ENCODE measurements at places on chromosomes 2 and 18.

DNA sequence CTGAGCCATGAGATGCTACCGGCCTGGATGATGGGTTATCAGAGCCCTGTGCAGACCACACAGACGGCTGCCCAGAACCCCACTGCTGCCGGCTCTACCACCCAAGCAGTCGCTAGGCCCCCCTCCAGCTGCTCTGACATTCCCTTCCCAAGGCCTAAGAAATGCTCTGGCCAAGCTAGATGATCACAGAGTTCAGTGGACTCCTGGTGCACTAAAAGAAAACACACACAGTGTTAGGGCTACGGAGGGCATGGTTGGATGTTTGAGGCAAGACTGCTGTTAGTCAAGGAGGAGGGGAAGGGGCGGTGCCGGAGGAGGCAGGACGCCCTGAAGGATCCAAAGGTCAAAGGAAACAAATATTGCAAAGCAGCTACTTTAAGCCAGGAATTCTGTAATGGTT lies 174.5 kb downstream of the MYCN start:
- no peak for DNase-seq

GRCh38 chr18:11673560-11673959 lies 15.5 kb upstream of the GNAL start:
- no peak for DNase-seq

GRCh38 chr2:71675296-71675695 lies 221.9 kb downstream of the DYSF start:
- no peak for DNase-seq

GRCh38 chr2:210072922-210073509 lies 70.6 kb downstream of the RPE start:
- DNase-seq, result peak; percentile 16

GRCh38 chr2:238948765-238949641 lies 101.1 kb downstream of the TWIST2 start:
- no peak for DNase-seq

GRCh38 chr2:141015341-141016047 lies 1115.3 kb downstream of the LRP1B start:
- DNase-seq, result no peak

DNA sequence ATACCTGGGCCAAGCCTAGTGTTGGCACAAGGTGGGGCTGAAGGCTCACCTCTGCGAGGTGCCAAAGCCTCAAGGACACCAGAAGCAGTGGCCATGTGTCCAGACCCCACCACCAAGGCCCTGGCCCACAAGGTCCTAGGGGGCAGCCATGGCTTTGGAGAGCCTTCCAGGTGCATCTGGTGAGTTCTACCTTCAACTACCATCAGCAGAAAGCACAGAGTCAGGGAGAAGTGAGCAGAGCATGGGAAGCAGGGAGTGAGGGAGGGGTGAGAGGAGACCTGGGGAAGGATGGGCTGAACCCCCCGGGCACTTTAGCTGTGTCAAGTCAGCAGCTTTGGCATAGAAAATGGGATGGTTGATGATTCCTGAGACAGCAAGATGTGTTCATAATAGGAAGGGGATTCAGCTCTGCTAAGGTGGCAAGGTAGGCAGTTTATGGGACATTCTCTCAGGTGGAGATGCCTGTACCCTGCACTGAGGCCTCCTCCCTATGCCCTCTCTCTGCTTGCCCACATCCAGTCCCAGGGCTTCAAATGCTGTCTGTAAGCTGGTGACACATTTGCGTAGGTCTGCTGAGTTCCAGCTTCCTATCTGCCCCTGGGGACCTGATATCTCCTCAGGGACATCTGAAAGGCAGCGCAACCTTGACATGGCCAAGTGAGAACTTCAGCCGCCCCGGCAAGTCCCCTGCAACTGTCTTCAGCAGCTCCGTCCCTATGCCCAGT lies 83.4 kb upstream of the RGPD5 start:
- DNase-seq, result no peak

DNA sequence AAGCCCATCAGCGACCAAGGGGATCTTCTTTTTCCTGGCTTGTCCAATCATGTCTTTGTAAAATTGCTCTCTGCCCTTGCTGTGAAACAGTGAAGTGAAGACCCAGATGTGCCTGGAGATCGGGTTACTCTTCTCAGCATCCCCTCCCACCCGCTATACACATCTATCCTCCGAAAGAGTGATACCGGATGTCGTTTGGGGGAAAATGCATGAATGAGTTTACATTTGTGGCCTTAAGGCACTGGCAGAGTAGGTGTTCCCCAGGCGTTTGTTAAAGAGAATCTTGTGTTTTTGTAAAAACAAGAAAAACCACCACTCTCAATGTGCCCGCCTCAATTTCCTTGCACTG lies 528.3 kb downstream of the CMPK2 start:
- DNase-seq, result no peak

GRCh38 chr2:16223161-16223840 lies 283.0 kb downstream of the MYCN start:
- DNase-seq, result no peak

GRCh38 chr2:180662521-180662920 lies 317.9 kb upstream of the UBE2E3 start:
- no peak for DNase-seq

DNA sequence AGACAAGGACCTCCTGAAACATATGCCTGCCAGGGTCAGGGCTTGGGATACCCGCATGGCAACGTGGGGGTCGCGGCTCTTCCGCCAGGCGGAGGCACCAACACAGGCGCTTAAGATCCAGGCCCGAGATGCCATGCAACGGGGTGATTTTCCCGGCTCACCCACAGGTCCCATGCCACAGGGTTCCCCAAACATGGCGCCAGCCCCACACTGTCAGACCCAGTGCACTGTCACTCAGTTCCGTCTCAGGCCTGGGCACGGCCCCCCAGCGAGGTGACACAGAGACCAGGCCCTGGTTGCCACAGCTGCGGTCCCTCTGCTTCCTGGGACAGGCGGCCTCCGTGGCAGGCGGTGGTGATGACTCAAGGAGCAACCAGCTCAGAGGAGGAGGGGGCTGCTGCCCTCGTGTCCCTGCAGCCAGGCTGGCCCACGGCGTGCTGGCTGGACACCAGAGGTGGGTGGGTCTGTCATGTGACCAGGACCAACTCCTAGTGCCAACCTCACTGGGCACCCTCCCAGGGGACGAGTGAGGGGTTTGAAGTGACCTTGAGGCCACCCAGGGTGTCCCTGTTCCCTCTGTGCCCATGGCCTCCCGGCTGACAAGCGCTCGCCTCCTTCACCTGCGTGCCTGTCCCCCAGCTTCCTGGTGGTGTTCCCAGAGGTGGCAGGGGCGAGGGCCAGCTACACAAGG lies 4.9 kb downstream of the PDCD1 start:
- DNase-seq, result peak; percentile 69

GRCh38 chr18:28736223-28736622 lies 559.3 kb upstream of the CDH2 start:
- no peak for DNase-seq

- DNase-seq, result no peak
Observed at GRCh38 chr2:192153561-192153960, 41.2 kb downstream of the TMEFF2 start.

DNA sequence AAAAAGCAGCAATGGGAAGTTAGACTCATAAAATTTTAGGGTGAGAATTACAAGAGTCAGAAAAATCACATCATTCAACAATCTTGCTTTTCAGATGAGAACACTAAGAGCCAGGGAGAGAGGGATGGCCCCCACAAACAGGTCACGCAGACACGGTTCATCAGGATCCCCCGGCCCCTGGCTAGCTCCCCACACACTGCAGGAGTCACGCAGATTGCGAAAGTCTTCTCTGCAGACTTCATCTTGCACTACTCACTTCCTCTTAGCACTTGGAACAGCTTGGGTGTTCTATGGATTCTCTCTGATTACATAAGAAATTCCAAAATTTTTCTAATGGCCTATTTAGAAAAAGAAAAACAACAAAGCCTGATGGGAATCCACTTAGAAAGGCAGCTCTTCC lies 21.6 kb upstream of the SULT1C2 start:
- peak; percentile 36 for DNase-seq

GRCh38 chr2:236671896-236672562 lies 102.4 kb downstream of the ACKR3 start:
- DNase-seq, result no peak

- no peak for DNase-seq
Observed at GRCh38 chr18:62284637-62285036, 40.5 kb upstream of the TNFRSF11A start.

- no peak for DNase-seq
Observed at GRCh38 chr2:74414881-74415761, 6.3 kb downstream of the C2orf81 start.
